Activated CD4-positive, CD25-positive, alpha-beta regulatory T cell treated with anti-CD3 and anti-CD28 coated beads, Interleukin-2, amount 50 U/mL, for 24 hours (primary cell): ENCODE measurements at places on chromosomes 11 and 22.

DNA sequence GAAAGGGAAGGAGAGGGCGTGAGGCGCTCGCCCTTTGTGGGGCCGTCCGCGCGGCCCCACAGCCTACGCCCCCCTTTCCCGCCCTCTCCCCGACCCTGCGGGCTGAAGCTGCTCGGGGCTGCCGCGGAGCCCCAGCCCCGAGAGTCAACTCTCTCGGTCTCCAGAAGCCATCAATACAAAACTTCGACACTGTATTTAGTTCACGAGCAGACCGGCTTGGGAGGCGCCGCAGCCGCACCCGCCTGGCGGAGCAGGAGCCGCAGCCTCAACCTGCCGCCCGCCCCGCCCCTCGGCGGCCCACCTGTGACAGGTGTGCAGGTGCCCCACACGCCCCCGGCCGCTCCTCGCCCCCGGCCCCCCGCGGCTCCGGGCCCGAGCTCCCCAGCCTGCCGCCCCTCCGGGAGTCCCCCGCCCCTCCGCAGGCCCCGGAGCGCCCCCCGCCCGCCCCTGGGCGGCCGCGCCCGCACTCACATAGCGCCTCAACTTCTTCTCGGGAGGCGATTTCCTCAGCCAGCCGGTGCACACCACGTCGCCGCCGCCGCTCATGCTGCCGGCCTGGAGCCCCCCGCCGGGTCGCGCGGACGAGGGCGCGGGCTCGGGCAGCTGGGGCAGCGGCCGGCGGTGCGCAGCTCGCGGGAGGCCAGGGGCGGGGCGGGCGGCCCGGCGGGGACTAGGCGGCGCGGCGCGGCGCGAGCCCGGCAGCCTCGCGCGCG is at the start of gene GAB2:
Gene GAB2, minus strand, starts transcription at position 646 of the 713 bp plus-strand sequence. Its CDS starts 100 bp downstream, at position 546.
- ATAC-seq, result peak; percentile 22

DNA sequence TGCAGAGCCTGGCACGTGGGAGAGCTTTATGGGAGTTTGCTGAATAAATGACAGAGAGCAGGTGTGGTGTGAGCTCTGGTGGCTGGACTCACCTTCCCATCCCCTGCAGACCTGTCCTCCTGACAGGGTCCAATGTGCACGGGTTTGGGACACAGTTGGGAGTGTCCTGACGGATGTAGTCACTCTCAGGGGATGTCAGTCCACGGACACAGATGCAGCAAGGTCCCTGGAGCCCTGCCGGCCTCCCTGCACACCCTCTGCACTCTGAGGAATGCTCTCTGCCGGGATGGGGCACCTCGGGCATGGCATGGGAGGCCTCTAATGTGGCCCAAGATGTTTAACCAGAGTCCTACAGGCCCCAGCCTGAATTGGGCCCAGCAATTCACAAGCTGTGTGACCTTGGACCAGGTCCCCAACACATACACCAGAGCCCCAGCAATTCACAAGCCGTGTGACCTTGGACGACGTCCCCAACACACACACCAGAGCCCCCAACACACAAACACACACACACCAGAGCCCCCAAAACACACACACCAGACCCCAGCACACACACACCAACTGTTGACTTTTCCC is 30.0 kb upstream of the RFPL3 start:
- no peak for ATAC-seq

DNA sequence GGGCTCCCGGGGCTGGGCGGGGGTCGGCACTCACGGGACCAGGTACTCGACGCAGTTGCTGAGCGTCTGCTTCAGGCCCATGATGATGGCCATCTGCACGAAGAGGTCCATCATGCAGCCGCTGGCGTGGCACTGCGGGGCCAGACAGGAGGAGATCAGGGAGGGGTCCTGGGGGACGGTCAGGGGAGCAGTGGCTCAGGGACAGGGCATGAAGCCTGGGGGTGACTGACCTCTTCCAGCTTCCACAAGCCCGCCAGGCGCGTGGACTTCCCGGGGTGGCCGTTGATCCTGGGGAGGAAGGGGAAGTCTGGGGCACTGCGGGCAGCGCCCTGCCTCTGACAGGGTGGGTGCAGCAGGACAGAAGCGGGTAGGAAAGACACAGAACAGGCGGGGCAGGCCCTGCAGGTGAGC is 6.1 kb upstream of the SIGIRR start:
- no peak for ATAC-seq

DNA sequence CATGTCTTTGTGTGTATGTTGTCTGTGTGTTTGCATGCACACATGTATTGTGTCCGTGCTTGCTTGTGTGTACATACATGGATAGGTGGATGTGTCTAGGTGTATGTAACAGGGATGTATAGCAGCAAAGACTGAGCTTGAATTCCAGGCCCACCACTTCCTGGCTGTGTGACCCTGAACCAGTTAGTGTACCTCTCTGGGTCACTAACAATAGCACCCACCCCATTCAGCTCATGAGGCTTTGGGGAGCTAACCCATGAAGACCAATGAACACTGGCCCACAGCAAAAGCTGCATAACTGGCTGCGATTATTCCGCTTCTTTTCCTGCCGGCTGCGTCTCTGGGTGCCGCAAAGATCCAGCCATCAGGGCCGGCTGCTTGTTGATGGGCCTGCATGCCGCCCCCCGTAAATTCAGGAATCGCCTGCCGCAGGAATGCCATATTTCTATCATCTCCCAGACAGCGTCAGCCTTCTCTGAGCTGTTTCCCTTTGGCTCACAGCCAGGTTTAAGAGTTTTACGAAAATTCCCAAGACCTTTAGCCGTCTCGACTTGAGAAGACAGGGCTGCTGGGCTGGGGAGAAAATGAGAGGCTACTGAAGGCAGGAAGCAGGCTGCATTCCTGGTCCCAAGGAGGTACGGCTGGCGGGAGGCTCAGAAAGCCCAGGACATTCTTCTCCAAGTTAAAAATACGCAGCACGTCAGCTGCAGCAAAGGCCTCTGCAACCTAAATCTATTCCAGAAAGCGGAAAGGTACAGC is 224.6 kb downstream of the MN1 start:
- no peak for ATAC-seq

GRCh38 chr11:32902089-32902665 is 9.6 kb downstream of the QSER1 start:
- ATAC-seq, result no peak

DNA sequence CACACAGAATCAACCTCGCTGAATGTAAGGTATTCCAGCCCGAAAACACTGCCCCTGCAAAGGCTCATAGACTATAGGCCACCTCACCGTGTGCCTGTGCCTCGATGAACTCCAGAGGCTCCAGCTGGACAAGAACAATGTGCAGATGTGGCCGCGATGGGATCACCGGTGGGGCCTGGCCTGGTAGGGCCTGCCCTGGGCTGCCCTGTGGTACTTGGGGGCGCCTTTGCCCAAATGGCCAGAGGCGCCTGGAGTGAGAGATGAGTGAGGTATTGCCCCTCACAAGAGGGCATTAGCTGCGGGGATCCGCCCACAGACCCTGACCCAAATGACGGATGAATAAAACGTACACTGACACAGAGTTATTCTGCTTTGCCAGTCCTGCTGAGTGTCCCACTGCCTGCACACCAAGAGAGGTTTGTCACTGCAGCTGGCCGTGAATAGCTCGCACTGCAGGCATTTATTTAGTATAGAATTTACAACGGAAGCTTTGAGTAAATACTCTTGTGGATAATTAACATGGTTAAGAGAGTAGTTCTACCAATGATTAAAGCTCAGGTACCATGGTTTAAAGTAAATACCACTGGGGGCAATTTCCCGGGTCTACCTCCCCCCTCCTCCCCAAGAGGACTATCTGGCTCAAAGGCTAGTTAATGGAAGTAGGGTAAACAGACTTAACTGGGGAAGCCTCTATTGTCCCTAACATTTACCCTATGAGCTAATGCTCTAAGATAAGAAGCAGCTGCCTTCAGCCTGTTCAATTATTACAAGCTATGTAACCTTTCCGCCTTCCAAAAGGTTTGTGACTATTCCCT is 101.1 kb upstream of the IGLL5 start:
- no peak for ATAC-seq

DNA sequence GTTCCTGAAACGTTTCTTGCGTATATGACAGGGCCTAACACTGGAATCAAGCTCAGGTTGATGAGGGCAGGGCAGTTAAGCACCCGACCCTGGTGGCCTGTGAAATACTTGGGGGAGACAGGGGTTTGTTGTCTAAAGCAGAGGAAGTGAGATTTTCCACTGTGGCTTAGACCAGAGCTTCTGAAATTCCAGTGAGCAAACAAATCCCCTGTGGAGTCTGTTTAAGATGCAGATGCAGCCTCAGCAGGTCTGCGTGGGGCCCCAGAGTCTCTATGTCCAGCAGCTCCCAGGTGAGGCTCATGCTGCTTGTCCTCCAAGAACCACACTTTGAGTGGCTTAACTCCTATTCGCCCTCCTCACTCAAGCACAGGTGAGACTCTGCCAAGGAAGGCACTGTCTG is 39.1 kb upstream of the PRAME start:
- no peak for ATAC-seq

DNA sequence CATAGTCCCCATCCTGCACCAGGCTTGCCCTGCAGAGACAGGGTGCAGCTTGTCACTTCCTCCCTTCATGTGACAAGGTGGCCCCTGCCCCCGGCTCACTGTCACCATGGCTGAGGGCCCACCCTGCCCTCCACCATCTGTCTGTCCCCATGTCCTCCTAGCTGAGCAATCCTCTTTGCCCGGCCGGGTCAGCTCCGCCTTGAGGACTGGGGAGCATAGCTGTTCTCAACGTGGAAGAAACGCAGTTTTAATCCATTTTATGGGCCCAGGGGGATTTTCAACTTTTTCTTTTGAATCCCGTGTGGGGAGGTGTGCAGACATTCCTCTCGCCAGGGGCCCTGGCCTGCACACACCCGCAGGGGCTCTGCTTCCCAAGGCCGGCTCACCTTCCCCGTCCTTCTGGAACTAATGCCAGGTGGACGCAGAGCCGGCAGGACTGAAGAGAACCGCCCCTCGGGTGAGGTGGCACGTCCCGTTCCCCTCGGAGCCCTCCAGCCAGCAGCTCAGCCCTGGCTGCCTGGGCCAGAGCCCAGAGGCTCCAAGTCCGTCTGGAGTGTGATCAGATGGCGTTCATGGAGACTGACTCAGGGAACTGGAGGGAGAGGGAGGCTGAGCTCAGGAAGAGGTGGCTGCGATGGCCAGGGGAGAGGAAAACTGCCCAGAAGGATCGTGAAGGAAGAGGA is 1108.7 kb downstream of the BRD1 start:
- ATAC-seq, result no peak

DNA sequence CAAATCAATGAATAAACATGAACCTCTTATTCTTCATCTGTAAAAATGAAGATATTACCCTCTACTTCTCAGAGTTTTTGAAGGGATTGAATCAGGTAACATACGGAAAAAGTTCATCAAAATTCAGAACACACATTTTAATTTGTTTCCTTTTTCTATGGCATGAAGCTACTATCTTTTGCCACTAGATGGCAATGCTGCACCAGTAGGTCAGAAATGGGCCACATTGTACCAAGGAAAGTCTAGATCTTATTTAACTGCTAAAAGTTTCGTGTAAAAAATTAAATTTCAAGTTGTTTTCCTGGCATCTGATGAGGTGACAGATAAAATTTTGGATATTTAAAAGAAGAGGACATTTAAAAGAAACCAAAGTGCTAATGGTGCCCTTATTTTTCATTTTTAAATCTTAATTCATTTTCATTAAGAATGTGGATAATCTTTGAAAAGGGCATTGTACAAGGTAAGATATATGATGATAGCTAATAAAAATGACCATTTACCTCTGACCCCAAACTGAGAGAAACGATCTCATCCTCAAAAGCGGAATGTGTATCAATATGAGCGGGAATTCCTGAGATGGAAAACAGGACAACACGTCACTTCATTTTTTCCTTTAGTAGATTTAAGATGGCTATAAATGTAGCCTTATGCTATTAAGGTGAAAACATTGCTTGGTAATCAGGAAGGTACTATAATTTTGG is 16.1 kb downstream of the ALKBH8 start:
- no peak for ATAC-seq

DNA sequence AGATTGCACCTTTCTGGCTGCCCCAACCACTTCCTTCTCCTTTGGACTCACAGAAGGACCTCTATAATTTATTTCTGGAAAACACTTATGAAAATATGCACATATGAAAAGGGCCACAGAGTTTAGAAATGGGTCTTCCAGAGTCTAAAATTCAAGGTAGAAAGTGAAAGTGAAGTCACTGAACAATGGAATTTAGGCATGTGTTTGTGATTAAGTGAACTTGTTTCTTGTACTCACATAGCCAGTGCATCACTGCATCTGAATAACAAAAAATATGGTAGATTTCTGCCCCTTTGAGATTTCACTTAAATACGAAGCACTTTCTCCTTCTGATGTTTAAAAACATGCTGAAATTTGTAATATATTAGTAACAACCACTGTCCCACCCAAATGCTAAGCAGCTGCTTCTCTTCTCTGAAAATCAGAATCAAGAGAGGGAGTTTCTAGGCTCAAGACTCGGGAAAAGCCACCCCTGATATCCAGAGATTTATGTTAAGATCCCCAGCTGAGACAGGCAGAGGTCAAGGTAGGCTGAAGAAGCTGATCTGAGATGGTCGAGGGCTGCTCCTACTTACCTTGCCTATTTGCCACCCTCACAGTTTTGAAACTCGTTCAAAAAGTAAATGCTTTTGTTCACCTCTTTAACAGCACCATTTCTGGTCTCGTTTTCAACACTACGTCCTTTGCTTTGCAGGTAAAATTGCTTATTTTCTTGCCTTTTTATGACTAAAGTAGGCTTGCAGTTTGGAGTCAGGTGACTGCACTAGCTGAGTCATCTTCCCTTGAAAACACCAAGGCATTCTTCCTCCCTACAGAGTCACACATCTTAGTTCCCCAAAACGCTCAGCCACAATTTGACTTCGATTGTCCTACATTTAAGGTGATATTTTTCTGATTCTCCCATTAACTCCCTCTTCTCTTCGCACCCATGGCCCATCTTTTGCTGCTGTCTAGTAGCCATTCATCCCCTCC is at the start of gene XKR3:
Gene XKR3, minus strand, starts transcription at position 696 of the 972 bp plus-strand sequence. CDS start 17,338 bp downstream, outside the sequence.
- ATAC-seq, result peak; percentile 55

GRCh38 chr22:20752873-20753272 is 21.0 kb upstream of the SERPIND1 start:
- ATAC-seq, result no peak

GRCh38 chr11:60252213-60253108 is 9.5 kb upstream of the MS4A4E start:
- no peak for ATAC-seq

DNA sequence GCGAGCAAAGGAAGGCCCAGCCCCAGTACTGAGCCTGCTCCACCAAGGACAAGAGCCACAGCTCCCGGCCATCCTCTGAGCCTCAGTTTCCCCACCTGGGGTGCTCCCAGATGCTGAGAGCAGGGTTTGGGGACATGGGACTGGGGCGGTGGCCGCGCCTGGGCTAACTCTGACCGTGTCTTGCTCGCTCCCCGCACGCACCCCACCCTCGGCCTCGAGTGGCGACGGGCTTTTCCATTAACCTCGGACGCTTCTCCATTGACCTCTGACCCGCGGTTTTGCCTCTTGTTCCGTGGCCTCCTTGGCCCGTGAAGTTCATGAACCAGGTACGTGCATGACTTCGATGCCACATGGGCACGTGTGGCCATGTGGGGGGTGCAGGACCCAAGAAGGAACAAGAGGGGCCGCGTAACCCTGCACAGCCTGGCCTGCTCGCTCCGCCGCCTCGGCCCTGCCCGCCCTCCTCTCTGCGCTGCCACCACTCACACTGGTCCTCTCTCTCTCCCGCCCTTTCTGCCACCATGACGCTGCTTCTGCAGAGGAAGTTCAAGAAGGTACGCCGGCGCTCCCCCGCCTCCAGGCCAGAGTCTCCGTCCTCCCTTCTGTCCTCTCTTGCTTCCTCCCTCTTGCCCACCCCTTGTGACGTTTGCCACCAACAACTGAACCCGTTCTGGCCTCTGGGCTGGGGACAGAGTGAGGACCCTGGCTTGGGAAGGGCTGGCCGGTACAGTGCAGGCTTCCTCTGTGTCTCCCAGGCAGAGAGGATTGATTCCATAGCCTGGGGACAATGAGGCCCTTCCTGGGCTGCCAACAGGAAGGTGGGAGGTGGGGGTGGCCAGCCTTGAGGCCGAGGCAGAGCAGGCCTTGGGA is 6.9 kb downstream of the TNNT3 start:
- ATAC-seq, result no peak
